Hypothalamus (tissue), 51 donors: ENCODE measurements at places on chromosomes 3 and 15.
A peak's percentile ranks its signal among the peaks of the same experiment; 100 is the strongest.

- DNase-seq: peak; percentile 50
Observed at GRCh38 chr3:105369500-105370371, 3.0 kb downstream of the ALCAM start.

DNA sequence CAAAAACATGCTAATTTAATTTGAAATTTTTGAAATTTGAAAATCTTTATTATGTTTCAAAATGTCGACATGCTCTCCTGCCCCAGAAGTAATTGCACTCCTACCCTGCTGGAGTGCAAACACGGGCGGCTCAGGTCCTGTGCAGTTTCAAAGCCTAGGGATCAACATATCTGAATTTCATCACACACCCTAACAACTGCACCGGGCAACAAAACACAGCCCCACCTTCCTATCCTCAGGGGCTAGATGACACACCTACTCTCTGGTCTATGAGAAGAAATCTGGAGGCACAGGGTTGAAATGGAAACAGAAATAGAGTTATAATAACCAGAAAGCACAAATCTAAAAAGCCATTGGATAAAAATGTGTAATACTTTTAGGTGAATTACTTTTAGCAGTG is 61.4 kb downstream of the BFSP2 start:
- DNase-seq: no peak

- peak; percentile 14 for DNase-seq
Observed at GRCh38 chr15:62391641-62392262, 226.7 kb upstream of the C2CD4B start.

DNA sequence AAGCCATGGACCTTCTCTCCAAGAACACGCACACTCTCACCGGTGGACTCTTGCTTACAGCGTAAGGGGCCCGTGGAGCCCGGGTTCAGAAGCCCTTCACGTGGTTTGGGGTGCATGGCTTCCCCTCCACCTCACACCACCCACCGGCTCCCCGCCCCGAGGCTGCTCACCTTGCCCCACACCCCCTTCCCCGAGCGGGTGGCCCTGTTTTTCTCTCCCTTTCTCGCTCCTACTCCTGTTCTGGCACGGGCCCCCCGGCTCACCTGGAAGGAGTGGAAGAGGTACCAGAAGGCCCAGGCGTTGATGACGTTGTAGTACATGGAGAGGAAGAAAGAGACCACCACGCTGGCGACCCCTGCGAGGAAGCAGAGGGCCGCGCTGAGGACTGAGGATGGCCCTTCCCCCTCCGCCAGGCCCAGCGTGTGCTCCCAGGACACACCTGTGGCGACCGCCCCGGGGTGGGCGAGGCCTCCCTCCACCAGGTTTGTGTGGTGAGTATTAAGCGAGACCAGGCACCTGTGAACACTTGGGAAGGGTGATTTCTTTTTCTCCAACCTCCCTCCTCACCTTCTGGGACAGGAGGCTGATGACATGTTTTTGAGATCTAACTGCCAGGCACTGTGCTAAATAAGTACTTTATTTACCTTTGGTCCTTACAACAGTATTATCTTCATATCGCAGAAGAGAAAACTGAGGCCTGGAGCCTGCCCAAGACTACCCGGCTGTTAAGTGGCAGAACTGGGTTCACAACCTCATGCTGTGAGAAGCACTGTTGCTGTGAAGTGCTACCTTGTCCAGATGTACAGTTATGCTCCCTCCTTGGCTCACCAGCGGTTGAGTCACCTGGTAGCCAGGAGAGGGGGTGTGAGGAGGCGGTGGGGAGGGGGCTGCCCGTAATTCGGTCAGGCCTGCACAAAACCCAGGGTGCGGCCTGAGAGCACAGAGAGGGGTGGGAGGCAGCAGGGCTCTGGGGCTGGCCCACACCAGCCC is 16.3 kb downstream of the SLC6A20 start:
- DNase-seq: no peak

GRCh38 chr3:162269636-162270458 is 773.2 kb downstream of the OTOL1 start:
- DNase-seq: no peak

DNA sequence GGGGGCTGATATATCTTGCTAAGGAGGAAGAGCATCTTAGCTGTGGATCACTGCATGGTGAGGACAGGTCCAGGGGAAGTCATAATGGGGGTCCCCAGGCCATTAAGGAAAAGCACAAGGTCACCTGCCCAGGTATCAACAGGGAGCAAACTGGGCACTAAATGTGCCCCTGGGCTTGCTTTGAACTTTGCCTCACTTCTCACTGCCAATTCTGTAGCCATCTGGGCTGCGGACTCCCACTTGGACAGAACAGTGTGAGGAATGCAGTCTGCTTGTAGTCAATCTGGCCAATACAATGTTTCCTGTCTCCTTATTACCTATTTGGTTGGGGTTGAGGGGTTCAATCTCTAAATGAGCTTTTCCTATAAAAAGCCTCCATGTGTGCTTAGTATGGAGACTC is 21.3 kb downstream of the ARRDC4 start:
- no peak for DNase-seq

DNA sequence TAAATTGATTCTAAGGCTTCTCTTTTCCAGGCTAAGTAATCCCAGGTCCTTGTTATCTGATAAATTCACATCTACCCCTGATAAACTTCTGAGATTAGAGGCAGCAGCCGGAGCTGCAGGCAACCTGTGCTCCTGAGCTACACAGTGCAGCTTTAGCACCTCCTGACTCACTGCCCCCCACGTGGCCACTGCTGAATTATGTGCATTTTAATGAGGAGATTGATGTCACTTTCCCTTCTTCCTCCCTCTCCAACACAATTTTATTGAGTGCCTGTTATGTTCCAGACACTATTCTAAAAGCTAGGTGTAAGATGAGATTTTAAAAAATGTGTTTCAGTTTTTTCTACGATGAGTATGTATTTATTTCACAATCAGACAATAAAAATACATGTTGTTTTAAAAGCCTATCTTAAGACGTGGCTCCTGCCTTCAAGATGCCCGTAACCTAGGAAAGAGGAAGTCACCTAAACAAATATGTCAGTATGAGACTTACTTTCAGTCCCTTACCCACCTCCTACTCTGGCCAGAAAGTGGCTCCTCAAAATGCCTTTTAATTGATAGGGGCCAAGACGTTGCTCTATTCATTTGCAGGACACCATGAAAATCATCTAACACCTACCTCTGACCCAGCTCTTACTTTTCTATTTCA is 161.5 kb upstream of the PFN2 start:
- DNase-seq: no peak

DNA sequence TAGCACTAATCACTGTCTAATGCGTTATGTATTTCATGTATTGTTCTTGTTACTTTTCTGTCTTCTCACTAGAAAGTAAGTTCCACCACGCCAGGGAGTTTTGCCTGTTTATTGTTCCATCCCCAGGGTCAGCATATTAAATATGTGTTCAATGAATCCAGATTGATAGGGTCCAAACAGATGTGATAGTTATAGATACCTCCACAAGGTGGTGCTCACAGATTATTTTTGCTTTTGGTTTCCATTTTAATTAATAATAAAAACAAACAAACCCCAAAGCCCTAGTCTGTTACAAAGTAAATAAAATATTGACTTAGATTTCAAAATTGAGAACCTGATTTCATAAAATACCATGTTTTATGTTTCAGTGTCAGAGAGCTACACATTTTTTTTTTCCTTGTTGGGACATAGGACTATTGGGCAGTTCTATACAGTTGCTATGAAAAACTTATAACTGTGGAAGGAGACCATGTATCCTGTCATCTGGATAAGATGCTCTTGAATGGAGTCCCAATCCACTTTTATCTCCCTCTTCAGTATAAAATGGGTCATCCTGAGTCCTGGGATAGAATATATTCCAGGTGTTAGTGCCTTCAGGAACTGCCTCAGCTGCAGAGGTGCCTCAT is 12.4 kb downstream of the OTOL1 start:
- DNase-seq: no peak

DNA sequence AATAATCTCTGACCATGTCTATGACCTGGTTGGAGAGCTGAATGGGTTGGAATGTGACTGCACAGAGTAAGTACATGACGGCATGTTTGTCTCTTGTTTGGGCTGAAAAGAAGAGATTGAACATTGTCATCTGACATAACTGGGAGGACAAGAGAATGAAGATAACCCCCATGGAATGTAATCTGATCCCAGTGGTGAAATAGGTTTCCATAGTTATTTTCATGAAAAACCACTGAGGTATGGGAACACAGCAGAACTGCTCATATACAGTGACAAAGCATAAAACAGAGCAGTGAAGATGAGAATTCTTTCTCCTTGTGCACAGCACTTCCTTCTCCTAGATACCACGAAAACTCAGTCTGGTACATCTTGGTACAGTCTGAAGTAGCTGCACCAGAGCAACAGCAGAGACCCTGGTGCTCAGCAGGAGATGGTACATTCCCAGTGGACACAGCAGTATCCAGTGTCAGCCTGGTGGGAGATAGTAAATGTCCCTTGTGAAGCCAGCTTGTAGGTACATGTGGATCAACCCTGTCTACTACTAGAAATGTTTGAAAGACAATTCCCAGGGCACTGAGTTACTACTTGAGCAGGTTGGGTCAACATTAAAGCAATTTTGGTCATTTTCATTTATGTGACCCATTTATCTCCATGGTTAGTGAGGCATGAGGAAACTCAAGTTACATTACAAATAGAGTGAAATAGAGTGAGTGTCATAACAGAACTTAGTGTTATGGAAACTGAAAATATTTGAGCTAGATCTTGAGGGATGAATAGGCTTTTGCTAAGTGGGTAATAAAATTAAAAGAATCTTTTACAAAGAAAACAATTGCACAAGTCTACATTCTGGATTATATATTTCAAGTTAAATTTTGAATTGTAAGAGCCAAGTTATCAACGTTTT is 178.3 kb downstream of the SUCNR1 start:
- no peak for DNase-seq

DNA sequence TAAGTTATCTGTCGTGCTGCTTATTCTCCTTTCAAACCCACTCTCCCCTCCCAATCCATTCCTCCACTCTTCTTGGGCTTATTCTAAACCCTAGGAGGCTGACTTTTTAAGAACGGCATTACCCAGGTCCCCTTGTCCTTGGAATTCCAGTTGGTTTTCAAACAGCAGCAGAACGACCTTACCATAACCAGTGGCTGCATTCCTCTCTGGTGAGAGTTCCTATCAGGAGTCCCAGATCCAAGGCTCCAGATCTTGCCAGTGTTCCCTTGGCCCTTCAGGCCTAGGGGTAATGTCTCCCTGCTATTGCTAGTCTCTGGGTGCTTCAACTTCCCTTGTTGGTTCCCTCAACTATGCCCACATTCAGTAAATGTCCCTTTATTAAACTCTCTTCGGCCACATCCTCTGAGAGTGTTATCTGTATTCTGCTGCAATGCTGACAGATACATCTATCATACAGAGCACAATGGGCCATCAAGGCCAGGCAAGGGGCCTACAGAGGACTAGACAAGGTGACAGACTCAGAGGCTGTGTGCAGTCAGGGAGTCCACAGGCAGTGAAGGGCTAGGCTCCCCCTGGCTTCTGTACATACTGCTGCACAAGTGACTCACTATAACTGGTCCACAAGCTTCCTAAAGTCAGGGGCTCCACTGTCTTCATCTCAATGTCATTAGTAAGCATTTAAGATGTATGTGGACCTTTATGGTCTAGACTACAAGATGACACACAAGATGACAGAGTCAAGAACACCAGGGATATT is 10.1 kb downstream of the LYSMD2 start:
- DNase-seq: no peak

- DNase-seq: no peak
Observed at GRCh38 chr3:69997631-69998307, 1.8 kb upstream of the SAMMSON start.

DNA sequence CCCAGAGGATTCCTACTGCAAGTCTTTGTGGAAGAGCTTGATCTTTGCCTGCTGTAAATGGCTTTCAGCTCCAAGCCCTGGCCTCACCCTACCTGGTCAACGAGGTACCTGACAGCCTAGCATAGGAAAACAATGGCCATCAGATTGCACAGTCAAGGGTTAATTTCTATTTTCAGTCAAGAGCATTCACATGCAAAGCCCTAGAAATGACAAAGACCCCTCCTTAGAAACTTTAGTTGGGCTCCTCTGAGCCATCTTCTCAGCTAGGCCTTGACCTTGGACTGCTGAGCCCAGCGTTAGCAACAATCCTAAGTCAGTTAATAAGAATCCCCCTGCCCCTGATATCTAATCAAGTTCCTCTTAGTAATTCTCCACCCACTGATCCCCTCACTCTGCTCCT is 18.5 kb downstream of the MESD start:
- no peak for DNase-seq

GRCh38 chr3:56771376-56771775 is 30.4 kb downstream of the ARHGEF3 start:
- no peak for DNase-seq

DNA sequence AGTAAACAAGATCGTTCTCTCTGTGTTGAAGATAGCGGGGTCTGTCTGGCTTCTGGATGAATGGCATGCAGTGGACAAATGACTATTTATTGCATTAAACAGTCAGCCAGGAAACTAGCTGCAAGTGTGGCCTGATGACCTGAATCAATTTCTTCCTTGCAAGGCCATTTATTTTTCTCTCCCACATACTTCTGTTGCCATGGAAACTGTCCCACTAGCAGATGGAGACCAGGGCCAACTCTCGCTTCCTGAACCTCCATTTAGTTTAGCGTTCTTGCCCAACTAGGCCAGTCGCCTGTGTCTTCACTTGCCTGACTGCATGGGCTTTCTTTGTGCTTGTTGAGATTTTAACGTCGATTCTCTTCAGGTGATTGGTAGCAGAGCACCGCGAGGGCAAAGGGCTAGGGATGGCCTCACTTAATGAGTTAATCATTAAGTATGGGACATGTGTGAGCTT is 27.6 kb downstream of the LMCD1 start:
- peak; percentile 18 for DNase-seq

DNA sequence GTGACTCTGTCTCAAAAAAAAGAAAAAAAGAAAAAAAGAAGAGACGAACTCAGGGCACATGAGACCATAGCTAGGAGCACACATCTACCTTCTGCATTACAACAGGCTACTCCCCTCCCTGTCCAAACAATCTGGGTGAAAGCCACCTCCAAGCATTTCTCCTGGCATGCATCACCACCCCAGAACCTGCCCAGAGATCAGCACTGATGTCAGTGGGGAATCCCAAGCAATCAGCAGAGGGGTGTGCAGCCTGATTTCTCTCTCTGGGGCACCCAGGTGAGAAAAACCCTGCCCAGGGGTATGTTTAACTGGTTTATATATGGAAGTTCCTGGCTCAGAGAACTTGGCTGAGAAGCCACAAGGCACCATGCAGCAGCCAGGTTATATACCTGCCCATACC is 59.4 kb downstream of the CDC25A start:
- DNase-seq: no peak
